ENCODE measurements at places on chromosomes 2 and 18.
A peak's percentile ranks its signal among the peaks of the same experiment; 100 is the strongest.

DNA sequence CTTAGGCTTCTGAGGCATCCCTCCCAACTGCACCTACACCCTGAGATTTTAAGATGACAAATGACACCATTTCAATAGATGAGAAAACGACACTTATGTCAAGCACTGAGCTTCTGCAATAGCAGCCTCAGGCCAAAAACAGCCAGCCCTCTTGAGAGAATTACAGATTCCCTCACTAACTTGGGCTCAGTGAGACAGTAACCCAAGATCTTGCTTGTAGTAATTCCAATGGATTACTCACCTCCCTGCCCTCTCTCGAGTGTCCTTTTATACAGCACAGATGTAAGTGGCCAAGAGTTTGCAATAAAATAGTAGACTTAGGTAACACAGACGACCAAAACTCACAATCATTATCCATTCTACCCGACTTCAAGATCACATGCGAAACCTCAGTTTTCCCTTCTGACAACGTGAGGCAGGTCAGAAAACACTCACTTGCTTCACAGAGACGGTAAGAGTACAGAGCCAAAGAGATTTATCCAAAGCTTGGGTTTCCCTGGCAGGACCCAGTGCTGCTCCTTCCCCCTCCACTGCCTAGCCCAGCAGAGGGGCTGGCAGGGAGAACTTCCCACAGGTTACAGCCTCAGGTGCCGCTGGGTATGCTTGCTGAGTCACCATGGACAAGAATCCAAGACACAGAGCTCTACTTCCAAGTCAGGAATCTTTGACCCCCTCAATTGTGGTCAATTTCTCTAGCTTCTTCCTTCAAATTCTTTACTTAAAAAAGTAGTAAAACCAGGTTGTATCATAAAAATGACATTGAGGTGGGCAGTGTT lies 181.4 kb downstream of the MYO5B start:
- no peak for DNase-seq

GRCh38 chr2:217244815-217245214 lies 385.0 kb upstream of the TNP1 start:
- no peak for DNase-seq

- DNase-seq, result no peak
Observed at GRCh38 chr18:41128126-41128525, 826.9 kb upstream of the PIK3C3 start.

DNA sequence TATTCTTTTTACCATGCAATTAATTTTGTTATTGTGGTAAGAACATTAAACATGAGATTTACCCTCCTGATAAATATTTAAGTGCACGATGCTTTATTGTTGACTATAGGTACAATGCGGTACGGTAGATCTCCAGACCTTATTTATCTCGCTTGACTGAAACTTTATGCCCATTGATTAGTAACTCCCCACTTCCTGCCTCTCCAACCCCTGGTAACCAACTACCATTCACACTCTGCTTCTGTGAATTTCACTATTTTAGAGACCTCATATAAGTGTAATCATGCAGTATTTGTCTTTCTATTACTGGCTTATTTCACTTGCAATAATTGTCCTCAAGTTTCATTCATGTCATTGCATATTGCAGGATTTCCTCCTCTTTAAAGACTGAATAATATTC lies 195.7 kb upstream of the ID2 start:
- DNase-seq, result no peak

GRCh38 chr18:58632552-58632951 lies 3.7 kb upstream of the ALPK2 start:
- no peak for DNase-seq

- peak; percentile 64 for DNase-seq
Observed at GRCh38 chr2:43462866-43463641, 132.8 kb downstream of the THADA start.

GRCh38 chr2:66553370-66553769 lies 118.4 kb downstream of the MEIS1 start:
- DNase-seq, result no peak

GRCh38 chr2:45446016-45446415 lies 165.1 kb downstream of the SRBD1 start:
- DNase-seq, result no peak

DNA sequence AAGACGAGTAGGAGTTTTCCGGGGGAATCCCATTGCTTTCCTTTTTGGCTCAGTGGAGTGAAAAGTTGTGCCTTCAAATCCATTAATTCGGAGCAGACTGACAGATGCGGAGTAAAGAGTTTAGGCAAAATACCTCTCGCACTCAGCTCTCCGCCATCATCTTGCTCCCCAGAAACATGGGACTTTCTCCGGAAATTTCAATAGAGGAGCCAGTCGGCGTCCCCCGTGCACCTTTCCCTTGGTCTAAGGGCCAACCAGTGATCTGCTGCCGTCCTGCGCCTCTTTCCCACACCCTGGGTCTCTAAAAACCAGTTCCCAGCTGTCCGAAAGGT lies 318 bp downstream of the TYW5 start:
- no peak for DNase-seq
